ENCODE measurements at places on chromosomes 16 and 17.
A peak's percentile ranks its signal among the peaks of the same experiment; 100 is the strongest.

GRCh38 chr17:65864394-65864793 lies 302.9 kb upstream of the AXIN2 start:
- no peak for DNase-seq

GRCh38 chr17:19010729-19011505 lies 6.4 kb upstream of the FAM83G start:
- DNase-seq: no peak

- no peak for DNase-seq
Observed at GRCh38 chr17:82244413-82245133, 15.7 kb downstream of the SLC16A3 start.

DNA sequence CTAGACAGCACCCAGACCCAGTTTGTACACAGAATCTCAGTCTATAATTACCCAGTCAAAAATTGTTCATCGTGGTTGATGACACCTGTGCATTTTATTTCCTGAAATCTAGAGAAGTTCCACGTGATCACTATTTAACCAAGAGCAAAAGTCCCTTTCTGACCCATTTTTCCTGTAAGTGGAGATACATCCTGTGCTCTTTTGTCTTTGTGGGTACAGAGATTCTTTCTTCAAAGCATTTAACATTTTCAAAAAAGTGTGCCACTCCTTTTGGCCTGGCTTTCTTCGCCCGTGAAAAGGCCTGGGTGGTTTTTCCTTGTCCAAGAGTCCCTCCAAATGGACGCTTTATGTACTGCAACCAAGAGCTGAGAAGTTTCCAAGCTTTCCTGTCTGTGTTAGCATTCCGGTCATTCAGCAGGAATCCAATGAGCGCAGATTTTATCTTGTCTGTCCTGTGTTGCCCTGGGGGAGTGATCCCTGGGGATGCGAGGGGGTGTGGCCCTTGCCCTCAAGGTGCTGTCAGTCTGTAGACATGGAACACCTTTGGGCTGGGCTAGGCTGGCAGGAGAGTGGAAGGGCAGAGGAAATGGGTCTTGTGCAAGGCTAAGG lies 161.1 kb upstream of the CACNG5 start:
- DNase-seq: peak; percentile 77

GRCh38 chr16:66275775-66276428 lies 90.6 kb upstream of the CDH5 start:
- DNase-seq: peak; percentile 50

DNA sequence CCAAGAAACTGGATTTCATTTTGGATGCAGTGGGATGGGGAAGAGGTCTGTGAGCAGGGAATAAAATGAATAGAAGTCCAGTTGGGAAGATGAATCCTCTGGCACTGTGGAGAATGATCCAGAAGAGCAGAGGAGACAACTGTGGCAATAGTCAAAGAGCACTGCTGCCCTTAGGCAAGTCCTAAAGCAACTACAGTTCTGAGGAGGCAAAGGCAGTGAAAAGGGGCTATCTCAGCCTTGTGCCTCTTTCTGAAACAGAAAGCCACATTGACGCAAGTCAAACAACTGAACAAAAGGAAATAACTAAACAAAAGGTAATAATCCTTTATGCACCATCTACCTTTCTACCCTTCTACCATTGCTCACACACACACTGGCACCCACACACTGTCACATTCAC lies 238.0 kb upstream of the AXIN2 start:
- DNase-seq: no peak
